ENCODE measurements at places on chromosomes 6 and 20. TPM values are rescaled to one million over a fixed set of nuclear protein-coding genes. Genes with fewer than 3 reads are reported as not detected.

BTN3A1 gene
- 25.3 TPM for total RNA-seq

- H3K36me3 ChIP-seq, result no peaks in the 10 kb centered on the region
- no peak overlapping the region for H3K27ac ChIP-seq
- H3K4me3 ChIP-seq, result no peak overlapping the region
- peaks cover 28% of the 10 kb centered on the region for H3K4me1 ChIP-seq
- DNase-seq, result peak; percentile 93
These were observed 5.1 kb downstream of the DIDO1 start for GRCh38 chr20:62921119-62921687.

DNA sequence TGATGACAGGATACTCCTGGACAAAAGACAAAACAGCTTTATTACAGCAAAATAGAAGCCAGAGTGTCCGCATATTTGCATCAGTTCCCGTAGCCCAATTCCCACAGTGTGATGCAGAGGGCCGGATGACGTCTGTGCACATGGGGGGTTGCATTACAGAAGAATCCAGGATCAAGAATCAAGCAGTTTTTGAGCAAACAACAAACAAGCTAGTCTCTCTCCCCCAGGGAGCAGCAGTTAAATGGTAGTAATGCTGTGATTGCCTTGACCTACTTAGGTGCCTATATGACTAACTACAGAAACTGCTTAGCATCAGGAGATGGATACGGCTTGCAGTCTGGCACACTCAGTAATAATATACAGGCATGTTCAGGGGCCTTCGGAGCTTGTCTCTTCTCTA, 3.2 kb upstream of the SDHAF4 start:
- no peaks in the 10 kb centered on the region for H3K36me3 ChIP-seq
- H3K27ac ChIP-seq, result no peak overlapping the region
- no peak overlapping the region for H3K4me3 ChIP-seq
- peak; percentile 23 for DNase-seq

SPATS1 gene
- total RNA-seq, result not detected
